ENCODE measurements at places on chromosomes 5 and 9.
A peak's percentile ranks its signal among the peaks of the same experiment; 100 is the strongest.

DNA sequence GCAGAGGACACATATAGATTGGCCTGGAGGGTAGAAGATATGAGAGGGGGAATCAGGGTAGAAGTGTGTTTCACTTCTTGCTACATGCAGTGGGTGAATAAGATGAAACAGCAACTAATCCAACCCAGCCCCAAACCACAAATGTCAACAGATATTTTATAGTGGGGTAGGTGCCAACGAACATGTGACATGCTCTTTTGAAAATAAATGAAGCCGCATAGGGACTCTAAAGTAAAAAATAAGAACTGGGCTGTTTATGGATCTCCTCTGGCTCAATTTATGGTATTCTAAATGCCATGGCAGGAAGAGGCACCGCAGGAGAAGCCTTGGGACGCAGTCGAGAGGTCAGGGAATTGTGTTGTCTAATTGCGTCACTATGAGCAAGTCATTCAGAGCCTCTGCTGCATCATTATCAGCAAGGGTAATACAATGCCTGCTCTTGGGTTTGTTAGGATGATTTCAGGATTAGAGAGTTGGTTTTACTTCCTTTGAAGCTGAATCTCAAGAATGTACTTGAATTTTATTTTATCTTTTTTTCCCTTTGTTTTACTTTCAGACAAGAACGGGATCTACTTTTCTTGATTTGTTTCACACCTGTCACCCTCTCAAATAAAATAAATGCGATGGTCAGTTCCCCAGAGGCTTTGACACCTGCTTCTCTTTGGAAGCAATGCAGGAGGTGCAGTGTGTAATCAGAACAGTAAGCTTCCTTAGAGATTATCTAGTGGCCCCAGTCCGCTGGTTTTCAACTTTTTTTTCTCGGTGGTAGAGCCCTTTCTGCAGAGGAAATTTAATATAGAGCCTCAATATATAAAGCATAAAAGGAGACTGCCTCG, 375.6 kb upstream of the CLINT1 start:
- DNase-seq: no peak

GRCh38 chr5:180621311-180621710, 28.1 kb downstream of the FLT4 start:
- no peak for DNase-seq

GRCh38 chr9:121026260-121026691, 23.8 kb downstream of the C5 start:
- no peak for DNase-seq

DNA sequence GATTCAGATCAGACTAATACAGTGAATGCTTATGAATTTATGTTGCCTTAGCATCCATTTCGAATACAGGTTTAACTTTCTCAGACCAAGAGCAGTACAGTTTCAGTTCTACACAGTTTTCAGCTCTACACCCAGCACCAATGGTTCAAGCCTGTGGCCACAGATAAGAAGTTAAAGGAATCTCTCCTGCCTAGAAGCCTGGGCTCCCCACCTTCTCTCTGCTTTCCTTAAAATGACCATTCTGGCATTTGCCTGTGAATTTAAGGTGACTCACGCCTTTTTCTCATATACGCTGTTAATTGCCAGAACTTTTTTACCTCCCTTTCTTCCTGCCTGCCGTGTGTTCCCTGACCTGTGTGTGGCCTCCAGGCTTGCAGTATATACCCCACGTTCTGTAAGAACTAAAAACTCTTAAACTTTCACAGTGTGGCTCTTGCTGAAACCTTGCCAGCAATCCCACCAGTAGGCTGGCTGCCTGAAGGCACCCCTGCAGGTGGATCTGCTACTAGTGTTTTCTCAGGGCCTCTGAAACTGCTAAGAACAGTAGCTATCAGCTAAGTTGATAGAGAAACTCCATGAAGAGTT, 692.8 kb upstream of the CDH18 start:
- no peak for DNase-seq

DNA sequence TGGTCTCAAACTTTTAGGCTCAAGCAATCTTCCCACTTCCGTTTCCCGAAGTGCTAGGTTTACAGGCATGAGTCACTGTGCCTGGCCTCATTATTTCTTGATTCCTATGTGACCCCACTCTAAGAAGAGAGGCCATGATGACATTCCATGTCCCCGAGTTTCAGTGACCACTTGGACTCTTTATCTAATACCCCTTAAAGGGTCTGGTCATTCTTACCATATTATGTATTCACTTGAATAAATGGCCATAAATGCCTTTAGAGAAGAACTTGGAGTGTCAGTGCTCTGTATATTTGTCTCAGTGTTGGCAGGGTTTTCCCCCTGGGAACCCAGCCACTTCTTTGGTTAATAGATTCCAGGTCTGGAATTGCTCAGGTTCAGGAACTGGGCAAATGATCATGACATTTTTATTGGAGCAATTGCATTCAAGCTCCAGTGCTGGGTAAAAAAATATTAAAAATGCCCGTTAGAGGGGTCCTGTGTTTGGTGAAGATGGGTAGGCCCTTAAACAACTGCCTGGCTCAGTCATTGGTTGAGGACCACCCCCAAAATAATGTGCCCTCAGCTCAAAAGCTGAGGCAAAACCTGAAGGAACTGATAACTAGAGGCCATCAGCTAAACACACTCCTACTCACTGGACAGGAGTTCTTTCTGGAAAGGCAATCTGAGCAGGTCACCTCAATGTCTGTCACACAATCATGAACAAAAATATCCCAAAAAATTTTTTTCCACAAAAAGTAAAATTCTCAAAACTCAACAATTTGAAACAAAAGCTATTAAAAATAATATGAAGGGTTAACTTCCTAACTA, 186.6 kb upstream of the ZNF608 start:
- DNase-seq: no peak

DNA sequence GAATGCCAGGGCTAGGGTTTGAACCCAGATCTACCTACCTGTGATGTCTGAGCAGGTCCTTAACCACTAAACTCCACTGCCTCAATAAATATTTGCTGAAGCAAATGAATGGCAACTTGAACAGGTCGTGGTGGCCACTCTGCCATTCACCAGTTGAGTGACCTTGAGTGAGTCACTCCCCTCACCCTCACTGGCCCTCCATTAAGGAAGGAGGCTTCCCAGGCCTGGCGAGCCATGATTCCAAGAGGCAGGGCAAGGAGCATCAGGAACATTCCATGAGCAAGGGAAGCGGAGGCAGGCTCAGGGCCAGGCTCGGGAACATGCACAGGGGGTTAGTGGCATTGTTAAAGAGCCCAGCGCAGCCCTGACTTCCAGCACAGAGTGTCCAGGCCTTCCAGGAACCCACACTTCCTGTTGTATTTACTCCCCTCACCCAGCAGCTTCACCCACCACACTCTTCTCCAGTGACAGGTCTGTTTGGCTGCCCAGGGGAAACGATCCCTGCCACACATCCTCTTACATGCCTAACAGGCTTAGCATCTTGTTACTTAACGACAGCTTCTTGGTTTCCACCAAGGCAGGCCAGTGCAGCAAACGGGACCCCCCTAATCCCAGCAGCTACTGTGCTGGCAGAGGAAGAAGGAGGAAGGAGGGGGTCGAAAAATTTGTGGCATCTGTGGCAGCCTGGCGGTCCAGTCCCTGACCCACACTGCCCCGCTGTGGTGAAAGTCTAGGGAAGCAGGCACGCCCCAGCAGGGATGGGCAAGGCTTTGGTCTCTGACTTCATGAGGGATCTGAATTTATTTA, 43.7 kb upstream of the TTC1 start:
- no peak for DNase-seq

GRCh38 chr9:132041798-132042197, 37.9 kb downstream of the MED27 start:
- no peak for DNase-seq

DNA sequence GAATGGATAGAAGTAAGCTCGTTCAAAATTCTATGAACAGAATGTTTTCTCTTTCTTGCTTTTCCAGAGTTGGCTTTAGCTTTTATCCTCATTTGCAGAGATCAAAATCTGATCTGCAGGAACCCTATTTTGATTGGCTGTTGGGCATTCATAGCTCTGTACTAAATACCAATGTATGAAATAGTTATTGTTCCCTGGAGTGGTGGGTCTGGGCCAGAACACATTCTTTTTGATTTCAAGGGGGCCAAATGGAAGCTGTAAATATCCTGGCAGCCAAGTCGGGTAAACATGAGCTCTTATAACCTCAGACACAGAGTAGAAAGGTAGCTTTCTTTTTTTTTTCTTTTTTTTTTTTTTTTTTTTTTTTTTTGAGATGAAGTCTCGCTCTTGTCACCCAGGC, 241.5 kb downstream of the PDZD2 start:
- DNase-seq: no peak

DNA sequence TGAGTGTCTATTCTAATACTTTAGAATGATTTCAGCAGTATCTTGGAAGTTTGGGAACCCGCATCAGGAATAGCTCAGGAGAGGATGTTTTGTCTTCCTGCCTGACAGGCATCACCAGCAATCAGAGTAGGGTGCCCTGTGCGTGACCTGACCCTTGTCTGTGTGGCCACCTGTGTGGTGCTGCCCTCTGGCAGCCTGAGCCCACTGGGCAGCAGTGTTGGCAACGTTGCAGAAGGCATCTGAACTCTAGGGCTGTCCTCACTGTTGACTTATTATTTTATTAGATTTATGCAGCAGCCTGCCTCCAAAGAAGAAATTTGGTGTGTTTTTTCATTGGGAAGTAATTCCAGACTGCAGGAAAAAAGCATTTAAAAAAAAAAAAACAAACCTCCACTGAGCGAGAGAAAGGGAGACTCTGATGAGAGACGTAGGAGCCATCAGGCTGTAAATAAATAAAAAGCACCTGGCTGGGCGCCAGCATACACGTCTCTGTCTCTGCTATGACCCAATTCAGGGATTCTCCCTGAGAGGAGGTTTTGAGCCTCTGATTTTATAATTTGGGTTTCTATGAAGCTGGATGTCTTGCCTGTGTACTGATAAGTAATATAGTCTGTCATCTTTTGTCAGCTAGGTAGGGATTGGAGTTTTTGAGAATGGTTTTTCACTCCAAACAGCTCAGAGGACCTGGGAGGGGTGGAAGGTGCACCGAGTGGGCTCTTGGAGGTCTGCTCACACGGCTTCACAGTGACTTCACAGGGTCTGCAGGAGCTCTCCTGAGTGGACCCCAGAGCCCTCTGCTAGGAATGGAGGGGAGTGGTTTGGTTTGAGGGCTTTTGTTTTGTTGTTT, 49.0 kb downstream of the FAM78A start:
- DNase-seq: no peak

DNA sequence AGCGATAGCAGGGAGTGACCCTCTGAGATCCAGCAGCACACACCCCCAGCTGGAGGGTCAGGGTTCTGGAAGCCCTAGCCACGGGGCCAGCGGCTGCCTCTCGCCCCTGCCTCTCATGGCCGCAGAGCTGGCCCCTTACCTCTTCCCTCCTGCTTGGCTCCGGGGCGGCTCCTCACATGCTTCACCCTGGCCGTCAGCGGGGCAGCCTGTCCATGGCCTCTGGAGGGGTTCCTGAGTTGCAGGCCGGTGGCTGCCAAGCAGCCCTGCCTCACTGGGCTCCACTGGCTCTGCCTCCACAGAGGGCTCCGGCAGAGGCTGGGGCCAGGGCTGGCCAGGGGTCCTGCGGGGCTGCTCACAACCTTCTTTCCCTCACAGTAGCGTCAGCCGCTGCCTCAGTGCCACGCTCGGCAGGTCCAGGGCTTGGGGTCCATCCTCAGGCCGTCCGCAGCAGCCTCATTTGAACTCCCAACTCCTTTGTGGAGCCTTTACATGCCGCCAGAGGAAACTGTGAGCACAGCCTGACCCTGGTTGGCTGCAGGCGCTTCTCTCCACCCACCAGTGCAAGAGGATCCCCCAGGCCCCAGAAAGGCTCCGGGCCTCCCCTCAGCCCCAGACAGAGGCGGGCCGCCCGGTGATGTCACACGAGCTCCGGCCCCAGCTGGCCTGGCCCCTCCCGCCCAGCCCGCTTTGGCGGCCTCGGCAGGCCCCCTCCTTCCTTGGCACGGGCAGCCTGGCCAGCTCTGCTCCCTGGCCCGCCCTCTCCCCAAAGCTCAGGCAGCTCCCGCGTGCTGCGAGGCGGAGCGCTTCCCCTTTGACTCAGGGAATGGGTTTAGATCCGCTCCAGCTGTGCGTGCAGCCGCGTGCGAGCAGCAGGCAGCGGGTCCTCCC, at the start of gene ANGPTL2:
Gene ANGPTL2 (minus strand): TSS at position 460 of the 888 bp plus-strand sequence. CDS start 13,904 bp downstream, outside the sequence.
- peak; percentile 78 for DNase-seq

GRCh38 chr5:33153831-33154230, 286.9 kb upstream of the TARS1 start:
- no peak for DNase-seq

DNA sequence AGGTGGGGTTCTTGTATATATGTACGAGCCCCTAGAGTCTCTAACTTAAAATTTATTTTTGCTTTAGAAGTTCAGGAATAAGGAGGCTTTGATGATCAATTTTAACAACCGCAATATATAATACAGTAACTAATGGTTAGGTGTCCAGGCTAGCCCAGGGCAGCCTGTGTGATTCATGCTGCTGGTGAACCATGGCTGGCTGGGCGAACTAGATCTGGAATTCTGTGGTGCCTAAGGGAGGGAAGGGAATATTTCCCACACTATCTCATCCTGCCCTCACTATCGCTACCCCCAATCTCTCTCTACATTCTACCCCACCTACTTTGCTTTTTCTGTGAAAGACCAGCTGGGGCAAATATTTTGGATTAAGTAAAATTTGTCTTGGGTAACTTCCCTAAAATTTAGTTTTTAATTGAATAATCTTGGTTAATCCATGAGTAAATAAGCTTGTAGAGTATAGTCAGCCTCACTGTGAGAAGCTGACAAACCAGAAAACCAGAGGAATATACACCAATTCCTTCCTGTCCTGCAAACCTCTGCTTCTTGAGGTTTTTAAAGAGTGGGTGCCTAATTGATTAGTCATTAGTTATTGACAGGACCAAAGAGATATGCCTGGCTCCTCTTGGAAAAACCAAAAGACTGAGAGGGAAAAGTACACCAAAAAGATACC, 115.1 kb upstream of the CCDC152 start:
- no peak for DNase-seq

- DNase-seq: no peak
Observed at GRCh38 chr9:125748446-125749099, 1.4 kb downstream of the PBX3 start.

- no peak for DNase-seq
Observed at GRCh38 chr5:132000241-132000490, 11.3 kb downstream of the ACSL6 start.

DNA sequence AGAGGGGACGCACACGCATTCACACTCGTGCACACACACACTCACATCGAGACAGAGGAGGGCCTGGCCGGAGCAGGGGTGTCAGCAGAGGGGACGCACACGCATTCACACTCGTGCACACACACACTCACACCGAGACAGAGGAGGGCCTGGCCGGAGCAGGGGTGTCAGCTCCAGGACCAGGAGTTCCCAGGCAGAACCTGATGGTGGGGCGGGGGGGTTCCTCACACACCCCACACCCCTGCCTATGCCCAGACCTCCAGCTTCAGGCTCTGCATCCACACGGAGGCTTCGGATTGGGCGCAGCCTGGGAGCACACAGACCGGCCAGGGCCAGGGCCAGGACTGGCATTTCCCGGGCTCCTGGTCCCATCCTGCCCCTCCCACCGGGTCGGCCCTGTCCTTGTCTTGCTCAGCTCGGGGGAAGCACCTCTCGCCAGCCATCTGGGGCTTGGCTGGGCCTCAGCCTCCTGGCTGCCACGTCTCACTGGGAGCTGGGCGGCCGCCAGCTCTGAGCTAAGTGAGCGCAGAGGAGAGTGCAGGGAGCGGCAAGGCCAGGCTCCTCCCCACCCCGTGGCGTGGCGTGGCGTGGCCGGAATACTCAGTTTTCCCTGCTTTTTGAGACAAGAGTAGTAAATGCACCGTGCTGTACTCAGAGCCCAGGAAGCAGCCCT, 31.3 kb downstream of the ADAMTS2 start:
- DNase-seq: no peak

GRCh38 chr5:135831851-135832555, 2.5 kb upstream of the SLC25A48 start:
- DNase-seq: no peak

GRCh38 chr5:67077296-67077695, 119.3 kb downstream of the CD180 start:
- no peak for DNase-seq

Data from iPS DF 6.9 (cell line).